ENCODE measurements at places on chromosomes 16 and 17.

GRCh38 chr17:43360376-43360738 is 38.4 kb upstream of the ARL4D start:
- peak; percentile 50 for DNase-seq

DNA sequence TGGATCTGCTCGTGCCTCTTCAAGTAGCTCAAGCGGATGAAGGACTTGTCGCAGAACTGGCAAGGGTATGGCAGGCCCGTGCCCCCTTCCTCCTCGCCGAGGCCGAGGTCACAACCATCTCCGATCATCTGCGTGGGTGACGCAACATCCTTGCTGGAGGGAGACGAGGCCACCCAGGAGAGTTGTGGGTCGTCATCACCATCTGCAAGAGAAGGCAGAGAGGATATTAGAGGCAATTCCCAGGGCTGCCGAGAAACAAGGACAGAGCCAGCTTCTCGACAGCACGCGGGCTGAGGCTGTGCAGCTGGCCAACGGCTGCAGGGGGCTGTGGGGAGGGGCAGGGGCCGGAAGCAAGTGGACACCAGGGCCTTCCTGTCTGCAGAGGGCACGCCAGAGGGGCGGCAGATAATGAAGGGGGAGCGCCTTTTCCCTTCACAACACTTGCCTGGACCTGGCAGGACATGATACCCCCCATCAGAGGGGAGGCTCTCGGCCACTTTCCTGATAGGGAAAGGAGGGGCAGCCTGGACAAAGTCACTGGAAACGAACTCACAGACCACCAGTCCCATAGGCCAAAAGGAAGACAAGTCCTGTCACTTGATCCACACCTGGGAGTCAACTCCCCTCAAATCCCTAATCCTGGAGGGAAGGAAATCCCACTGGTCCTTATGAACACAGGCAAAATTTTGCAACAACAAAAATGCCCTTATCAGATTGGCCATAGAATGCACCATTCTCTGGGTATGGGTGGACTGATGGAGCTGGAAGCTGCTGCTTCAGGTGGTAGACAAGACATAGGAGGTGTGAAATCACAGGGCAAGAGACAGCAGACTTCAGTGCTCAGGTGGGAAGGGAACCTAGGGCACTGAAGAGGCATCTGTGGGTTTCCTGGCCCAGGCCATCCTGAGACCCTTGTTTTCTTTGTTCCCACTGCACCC is 217.0 kb downstream of the ZNF423 start:
- no peak for DNase-seq

GRCh38 chr17:74444406-74444805 is 12.5 kb downstream of the GPRC5C start:
- DNase-seq: no peak

DNA sequence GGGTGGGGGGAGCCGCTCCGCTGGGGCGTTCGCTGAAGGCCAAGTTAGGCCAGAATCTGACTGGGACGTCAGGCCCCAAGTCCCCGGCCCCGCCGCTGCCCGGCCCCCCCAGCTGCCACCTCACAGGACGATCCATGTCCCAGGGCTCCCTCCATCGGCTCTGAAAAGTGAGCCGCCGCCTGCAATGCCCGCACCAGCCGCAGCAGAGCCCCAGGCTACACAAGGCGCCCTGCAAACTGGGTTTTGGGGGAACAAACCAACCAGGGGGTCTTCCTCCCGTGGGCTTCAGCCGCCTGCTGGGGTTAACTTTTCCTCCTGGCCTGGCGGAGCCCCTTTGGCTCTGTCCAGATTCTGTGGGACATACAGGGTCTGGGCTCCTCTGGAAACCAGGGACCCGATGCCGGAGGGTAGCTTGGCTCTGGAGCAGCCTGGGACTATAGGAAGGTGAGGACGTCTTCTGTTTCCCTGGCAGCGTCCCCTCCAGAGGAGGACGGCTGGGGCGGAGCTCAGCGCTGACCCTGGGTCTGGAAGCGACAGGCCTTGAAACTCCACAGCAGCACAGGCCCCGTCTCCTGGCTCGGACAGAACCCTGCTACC is 835 bp downstream of the NME4 start:
- no peak for DNase-seq

- no peak for DNase-seq
These were observed 2.0 kb upstream of the KRTAP9-6 start for GRCh38 chr17:41263212-41263611.

DNA sequence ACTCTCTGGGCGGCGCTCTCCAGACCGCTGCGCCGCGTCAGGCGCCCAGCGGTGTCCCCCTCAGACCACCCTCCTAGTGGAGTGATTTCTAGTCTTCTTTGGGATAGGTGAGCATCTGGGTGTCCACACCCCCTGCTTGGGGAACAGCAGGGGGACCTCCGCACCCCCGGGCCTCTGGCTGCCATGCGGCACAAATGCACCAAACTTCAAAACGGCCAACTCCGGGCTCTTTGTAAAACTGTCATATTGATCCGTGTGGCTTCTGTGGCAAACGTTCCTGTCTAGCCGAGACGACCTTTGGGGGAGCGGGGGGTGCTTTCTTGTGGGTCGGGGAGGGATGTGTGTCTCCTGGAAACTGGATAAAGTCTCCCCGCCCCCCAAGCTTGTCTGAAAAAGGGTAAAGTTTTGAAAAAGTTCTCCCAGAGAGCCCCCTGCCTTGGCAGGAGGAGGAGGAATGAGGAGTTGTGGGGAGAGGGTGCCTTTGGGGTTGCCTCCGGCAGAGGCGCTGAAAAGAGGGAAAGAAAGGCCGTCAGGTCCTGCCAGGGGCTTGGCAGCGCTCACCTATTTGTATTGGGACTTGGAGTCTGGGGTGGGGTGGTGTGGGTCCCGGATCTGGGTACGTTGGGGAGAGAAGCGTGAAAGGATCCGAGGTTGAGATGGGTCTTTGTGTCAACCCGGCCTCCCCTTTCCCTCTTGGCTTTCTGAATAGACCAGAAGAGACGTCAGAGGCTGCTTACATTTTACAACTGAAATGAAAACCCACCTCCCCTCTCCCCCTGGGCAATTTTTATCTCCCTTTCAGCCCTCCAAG is 2.2 kb upstream of the CHD3 start:
- peak; percentile 22 for DNase-seq

DNA sequence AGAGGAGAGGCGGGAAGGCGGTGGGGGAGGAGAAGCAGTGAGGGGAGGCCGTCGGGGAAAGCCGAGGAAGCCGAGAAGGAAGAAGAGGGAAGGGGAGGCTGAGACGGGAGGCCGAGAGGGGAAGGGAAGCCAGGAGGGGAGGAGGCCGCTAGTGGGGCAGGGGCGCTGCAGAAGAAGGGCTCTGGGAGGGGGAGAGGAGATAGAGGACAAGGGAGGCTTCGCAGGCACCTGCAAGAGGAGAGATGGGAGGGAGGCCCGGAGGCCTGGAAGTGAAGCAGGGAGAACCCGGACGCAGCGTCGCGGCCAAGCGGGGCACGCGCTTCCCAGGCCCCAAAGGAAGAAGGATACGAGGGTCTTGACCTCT is 2.3 kb downstream of the C17orf58 start:
- no peak for DNase-seq

DNA sequence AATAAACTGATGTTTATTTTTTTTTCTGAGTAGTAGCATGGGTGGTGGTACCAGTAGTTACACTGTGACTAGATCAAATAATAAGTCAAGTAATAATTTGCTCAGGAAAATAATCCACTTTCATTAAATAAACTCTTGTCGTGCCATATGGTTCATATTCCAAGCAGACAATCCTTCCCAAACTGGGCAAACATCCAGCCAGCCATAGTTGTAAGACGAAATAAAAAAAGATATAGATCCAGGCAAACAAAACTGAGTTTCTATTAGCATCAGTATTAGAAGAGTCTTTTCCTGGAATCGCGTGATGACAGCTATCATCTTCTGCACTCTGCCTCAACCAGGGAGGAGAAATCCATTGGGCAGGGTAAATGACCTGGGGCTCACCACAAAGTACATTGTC is 508.4 kb upstream of the GOT2 start:
- no peak for DNase-seq

- DNase-seq: no peak
These were observed 15.3 kb downstream of the XPO6 start for GRCh38 chr16:28196387-28196987.
